T1000 (cell line): ENCODE measurements at places on chromosomes 4 and X.

GRCh38 chrX:13094828-13095341 is 50.5 kb upstream of the FAM9C start:
- DNase-seq: no peak

GRCh38 chrX:72268597-72269365 is 8.3 kb downstream of the RPS4X start:
- no peak for DNase-seq

GRCh38 chr4:9898596-9899305 is 117.3 kb downstream of the DRD5 start:
- no peak for DNase-seq

- DNase-seq: no peak
Observed at GRCh38 chr4:127832585-127832984, 48.1 kb upstream of the PLK4 start.

DNA sequence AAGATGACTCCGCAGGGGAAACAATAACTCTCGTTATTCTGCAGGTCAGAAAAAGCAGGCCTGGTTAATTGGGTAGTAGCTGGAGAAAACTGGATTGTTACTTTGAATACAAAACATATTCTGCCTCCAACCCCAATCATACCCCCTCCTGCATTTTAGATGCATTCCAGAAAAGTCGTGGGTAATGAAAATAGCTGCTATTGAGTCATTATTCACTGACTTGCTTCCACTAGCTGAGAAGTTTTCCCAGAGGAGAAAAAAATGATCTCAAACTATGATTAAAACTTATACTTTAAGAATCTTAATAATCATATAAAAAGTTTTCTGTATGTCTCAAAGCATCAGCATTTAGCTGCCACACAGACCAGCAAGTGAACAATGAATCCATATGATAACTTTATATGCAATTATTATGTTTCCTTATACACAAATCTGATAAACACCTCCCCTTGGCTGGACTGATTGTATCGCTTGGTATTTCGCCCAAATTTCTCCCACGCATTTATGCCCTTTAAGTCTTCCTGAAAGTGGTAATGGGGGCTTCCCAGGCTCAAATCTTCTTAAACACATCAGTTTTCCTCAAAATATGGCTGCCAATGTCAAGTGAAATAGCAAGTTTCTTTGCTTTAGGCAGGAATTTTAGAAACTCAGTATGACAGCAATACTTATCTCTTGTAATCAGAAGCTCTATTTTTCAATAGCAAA is 181.0 kb downstream of the LDB2 start:
- DNase-seq: no peak

GRCh38 chr4:163588532-163588931 is 94.0 kb downstream of the TMA16 start:
- DNase-seq: no peak

DNA sequence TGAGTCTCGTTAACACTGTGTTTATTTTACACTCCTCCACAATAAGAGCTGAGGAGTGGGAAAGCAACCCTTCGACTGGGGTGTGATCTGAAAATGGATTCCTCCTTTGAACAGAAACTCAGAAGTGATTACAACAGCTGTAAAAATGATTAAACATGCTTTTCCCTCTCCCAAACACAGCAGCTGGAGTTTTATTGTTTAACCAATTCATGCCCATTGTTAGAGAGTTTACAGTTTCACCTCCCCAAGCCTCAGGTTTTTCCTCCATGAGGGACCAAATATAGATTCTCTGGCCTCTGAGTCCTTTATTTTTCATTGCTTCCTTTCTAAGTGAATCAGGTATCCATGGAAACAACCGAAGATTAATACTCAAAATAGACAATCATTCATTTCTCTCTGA is 263.0 kb upstream of the TAPT1 start:
- DNase-seq: no peak

GRCh38 chrX:155023907-155024833 is 1.6 kb upstream of the F8 start:
- no peak for DNase-seq

GRCh38 chr4:46927201-46927600 is 18.2 kb upstream of the COX7B2 start:
- DNase-seq: no peak

DNA sequence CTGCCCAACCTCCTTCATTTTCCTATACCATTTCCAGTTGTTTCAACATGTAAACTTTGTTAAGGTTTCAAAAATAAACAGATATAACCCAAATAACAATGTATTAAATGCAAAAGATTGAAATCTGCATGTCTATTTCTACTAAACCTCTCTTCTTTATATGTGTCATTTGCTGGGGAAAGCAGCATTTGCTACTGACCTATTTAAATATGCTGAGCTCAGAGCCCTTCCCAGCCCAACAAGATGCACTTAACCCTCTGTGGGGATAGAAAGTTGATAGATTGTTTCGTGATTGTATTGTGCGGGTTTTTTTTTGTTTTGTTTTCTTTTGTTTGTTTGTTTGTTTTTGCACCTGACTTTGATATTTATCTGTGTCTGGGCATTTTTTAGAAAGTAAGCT is 139.5 kb downstream of the UCHL1 start:
- no peak for DNase-seq

DNA sequence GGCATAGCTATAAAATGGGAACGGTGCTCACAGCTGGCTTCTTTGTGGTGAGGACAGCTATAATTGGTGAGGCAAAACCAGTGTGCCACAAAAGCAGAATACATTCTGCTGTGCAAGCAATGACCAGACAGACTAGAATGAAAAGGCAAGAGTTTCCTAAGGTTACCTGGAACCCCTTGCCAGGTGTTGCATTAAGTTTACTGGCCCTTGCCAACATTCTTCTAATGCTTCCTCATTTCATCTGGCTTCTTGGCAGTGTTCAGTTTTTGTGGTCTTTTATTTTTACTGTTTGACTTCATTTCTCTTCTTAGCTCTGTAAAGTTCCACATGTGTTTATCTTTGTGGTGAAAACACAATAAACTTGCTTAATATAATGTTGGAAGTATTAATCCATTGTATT is 131.4 kb downstream of the PTTG2 start:
- no peak for DNase-seq

DNA sequence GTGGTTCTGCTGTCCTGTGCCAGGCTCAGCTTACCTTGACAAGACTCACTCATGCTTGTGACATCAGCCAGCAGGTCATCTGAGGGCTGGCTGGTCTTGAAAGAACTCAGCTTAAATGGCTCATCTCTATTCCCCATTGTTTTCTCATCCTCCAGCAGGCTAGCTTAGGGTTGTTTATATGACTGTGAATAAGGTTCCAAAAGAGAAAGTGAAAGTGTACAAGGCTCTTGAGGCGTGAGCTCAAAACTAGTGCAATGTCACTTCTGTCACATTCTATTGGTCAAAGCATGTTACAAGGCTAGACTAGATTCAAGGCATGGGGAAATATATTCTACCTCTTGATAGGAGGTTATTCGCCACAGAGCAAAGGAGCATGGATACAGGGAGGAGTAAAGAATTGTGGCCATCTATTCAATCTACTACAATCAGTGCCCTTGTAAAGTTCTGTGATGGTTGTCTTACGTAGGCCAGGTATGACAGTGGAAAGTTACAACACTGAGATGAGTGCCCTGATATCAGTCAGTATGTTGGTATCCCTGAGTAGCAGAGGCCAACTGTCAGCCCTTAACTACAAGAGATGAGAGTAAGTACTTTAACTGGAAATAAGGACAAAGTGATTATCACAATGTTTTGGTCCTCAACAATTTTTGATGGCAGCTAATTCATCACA is 19.8 kb upstream of the TMLHE start:
- no peak for DNase-seq

- DNase-seq: no peak
Observed at GRCh38 chr4:146915132-146915531, 30.5 kb downstream of the TTC29 start.
